SHP77 (cell line): ENCODE measurements at places on chromosomes 6 and 20.

DNA sequence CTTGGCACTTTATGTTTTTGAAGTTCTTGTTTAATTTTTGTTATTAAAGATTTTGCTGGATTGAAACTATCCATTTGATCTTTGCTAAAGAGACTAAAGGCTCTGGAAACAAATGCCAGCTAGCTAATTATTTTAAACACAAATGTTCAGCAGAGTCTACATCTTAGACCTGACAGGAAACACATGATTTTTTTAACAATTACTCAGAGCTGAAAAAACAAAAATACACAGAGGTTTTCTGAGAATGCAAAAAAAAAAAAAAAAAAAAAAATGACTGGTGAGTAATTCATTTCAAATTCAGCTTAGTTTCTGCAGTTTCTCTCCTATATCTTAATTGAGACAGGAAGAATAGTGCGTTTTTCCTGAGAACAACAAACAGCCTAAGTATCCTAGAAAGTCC lies 448.0 kb downstream of the TENT5A start:
- no peak for DNase-seq

GRCh38 chr6:72182337-72183246 lies 296.2 kb downstream of the RIMS1 start:
- DNase-seq = no peak

DNA sequence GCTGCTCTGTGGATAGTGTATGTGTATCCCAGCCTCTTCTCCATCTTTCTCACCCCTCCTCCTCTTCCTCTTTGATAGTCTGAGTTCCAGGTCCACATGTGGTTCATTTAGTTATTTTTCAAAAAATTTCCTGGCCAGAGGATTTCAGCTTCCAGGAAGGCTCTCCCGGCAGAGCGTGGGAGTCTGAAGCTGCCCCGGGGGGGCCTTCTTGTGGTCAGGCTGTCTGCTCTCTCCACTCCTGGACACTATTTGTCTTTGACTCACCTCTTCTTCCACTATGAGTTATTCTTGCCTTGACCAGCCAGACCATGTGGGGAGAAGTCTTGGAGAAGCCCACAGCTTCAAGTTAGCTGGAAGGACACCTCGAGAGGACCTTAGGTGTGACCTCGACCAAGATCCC lies 258.8 kb downstream of the CDC5L start:
- no peak for DNase-seq

DNA sequence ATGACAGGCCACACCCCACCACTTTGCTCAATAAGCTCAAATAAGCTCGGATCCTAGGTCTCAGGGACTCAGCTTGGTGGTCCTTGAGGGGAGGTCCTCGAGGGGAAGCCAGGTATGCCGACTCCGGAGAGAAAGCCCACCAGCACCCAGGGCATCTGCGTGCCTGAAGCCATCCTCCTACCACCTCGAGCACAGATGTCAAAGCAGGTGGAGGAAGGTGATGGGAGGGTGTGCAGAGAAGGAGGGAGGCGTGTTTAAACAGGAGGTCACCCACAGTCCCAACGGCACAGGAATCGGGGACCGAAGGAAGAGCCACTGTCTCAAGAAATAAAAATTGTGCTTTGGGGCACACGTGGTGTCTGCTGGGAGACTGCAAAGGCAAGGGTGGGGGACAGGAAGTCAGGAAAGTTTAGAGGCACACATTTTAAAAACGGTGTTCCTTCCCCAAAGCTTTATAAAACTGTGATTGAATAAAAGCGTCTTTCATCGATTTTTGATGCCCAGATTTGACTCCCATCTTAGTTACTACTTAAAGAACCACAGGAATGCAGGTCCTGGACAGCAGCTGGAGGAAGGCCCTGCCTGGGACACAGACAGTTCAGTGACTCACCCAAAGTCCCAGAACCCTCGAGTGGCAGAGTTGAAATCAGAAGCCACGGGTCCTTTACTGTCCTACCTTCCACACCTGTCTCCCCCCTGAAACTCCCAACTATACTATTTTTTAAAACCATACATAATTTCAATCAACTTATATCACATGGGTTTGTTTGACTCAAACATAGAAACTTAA lies 221.0 kb upstream of the PDE10A start:
- no peak for DNase-seq

DNA sequence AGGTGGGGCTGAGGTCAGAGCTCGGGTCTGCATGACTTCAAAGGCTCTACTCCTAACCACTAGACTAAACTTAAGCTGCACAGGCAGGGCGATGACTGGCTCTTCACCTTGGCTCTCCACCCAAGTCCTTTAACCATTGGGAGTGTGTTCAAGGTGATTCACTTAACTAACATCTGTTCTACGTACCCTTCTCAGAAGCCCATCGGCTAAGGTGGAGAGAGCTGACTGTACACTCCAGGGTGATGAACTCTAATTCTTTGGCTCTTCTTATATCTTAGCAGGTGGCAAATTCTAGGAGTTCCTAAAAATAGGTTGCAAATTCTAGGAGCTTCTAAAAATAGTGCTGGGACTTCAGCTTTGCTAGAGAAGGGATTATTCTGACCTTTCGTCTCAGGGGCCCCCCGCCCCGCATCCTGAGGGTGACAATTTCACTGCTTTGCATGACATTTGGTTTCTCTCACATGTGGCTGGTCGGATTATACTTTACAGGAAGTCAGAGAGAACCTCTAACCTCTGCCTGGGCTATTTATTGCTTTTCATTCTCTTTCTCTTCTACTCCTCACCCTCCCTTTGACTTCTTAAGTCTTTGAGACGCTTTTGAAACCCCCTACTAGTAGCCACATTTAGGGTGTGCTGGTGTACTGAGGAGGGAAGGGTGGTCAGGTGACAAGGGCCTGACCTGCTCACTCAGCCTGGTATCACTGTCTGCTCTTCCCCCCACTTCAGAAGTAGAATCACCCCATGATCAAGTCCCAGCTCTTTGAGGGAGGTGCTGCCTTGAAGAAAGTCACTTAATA lies 55.5 kb downstream of the PRDM1 start:
- DNase-seq = no peak
